ENCODE measurements at places on chromosomes 11 and 22.

DNA sequence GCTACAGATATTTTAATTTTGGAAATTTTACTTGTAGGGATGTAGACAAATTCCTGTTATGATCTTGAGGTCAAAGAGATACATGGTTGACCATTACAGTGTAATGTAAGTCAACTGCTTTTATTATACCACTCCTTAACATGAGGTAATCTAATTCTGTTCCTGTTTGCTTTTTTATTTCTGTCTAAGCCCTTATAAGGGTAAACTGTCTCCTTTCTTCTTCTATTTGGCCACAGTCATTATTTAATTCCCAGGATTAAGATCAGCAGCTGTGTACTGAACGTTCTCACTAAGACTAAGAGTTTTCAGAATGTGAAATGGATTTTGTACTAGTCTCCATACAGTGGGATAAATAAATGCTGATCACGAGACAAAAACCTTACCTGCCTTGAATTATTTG, 32.8 kb downstream of the C2CD3 start:
- no peak for DNase-seq

DNA sequence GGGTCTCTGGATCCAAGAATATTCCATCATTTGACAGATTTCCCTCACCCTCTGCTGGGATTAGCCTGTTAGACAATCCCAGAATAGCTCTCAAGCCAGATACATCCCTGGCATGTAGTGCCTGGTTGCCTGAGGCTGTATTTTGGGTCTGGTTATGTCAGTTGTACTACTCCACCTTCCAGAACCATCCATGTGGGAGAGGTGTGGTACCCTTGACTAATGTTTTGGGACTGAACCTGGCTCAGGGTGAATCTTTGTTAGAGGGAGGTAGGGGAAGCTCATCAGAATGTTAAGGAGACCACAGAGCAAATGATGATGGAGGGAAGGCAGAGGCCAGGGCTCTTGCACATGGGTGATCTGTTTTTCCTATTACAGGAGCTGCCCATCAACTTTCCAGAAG, 5.2 kb downstream of the C11orf52 start:
- no peak for DNase-seq

GRCh38 chr11:35343033-35343598, 76.2 kb downstream of the SLC1A2 start:
- no peak for DNase-seq

- DNase-seq, result no peak
Measured at GRCh38 chr22:45064313-45065278, 54.8 kb upstream of the PHF21B start.

DNA sequence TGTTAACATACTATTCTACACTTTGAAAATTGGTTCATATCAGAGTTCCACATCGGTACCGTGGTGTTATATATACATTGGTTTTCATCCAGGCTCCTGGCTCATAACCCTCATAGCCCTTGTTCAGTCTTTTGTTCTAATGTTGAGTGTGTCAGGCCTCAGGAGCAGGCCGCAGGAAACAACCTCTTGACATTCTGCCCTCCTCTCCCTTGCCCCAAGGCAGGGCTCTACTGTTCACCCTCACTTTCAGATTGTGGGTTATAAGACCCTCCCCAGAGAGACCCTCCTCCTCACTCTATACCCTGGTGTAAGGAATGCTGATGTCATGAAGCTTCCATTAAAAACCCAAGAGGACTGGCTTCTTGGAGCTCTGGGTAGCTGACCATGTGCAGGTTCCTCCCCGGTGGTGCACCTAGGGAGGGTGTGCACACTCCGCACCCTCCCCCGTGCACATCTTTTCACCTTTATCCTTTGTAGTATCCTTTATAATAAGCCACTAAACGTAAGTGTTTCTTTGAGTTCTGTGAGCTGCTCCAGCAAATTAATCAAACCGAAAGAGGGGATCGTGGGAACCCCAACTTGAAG, 12.1 kb downstream of the SSH3 start:
- DNase-seq, result no peak

DNA sequence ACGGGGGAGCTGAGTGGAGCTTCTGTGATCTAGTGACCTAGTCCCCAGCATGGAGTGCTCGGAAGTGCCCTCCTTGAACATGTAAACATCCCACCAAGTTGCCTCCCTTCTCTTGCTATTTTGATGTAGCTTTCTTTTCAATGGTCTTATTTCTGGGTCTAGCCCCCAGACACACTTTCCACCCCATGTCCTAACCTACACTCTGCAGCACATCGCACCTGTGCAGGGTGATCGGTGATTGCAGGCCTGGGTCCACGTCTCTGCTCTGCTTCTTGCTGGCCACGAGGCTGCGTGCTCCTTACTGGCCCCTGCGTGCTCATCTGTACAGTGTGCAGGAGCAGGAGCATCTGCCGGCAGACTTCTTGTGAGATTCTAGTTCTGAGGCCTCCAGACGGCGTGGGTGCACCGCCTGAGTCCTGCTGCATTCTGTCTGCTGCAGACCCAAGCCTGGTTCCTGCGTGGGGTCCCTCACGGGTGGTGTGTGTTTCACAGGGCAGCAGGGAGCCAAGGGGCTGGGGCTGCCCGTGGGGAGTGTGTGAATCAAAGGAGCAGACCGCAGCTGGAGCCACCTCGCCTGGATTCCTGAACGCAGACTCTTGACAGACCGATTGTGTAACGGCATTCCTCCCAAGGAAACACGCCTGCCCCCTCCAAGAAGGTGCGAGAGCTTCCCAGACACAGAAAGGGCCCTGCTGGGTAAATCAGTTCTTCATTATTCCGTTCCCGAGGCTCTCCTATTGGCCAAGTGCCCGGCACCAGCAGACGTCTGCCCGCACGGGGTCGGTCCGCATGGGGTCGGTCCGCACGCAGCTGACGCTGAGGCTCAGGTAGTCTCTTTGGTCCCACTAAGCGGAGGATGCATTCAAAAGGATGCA, 44.4 kb upstream of the MYEOV start:
- no peak for DNase-seq

- DNase-seq, result no peak
Measured at GRCh38 chr22:38709306-38709705, 3.6 kb downstream of the GTPBP1 start.

GRCh38 chr11:1227551-1228100, 4.8 kb downstream of the MUC5B start:
- no peak for DNase-seq
